ENCODE measurements at places on chromosomes 1 and 21.

GRCh38 chr1:85058311-85058710 lies 10.0 kb upstream of the MCOLN3 start:
- no peak for DNase-seq

GRCh38 chr1:51961954-51962353 lies 28.5 kb downstream of the RAB3B start:
- no peak for DNase-seq

GRCh38 chr1:2289607-2290006 lies 61.5 kb downstream of the SKI start:
- DNase-seq: no peak

DNA sequence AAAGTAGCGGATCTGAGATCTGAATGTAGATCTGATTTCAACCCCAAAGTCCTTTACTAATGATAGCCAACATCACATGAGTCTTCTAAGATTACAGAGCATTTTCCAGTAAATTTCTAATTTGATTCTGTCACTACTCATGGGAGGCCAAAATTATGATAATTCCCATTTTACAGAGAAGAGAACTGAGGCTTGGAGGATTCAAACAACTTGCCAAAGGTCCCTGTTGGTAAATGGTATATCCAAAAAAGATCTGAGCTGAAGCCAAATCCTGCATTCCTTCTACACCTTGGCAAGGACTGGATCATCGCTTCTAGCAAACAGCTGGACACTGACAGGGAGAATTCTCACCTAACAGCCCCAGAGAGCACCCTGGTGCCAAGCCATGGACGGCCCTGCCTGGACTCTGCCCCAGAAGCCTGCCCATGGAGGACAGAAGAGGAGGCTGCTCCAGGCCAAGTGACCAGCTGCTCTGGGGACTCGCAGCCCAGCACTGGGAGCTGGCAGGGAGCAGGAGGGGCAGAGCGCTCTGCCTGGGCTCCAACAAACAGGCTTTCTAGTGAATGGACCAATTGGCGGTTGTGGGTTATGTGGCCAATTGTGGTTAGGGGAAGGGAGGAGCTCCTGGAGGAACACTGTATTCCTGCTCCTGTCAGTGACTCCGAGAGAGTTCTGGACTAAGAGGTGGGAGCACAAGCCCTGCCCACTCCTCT lies 6.4 kb upstream of the CSF1 start:
- no peak for DNase-seq

DNA sequence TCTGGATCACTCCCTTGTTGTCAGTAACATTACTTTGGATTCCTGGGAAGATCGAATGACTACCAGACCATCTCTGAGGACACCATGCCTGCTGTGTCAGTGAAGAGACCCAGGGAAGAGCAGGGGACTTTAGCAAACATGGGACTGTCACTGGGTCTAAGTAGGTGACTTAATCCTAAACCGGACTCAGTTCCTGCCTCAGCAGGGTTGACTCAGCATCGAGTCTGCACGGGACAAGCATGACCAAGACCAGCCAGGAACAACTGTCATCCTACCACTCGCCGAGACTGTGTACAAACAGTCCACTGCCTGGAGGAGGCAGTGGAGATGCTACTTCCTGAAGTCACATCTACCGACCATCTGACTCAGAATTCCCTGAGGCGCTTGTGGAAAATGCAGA lies 53.2 kb upstream of the RAB4A start:
- no peak for DNase-seq

- DNase-seq: no peak
Measured at GRCh38 chr1:103790172-103790571, 40.5 kb downstream of the AMY1C start.

DNA sequence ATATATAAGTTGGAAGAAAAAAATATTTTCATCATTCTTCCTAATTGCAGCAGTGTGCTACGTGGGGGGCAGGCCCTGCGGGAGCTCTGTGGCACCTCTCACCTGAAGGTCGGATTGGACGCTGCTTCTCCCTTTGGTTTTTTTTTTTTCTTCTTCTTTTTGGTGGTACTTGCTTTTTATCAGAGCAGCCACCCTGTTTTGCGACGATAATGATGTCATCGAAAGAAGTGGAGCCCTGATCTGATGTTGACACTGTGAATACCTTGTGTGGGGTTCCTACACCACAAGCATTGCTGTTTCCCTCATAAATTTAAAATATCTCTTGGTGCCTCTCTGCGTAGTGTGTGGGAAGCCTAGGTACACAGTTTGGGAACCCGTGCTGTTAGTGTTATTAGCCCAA lies 5.5 kb downstream of the TRAPPC10 start:
- DNase-seq: no peak

- DNase-seq: no peak
Measured at GRCh38 chr1:228555074-228555994, 68.2 kb downstream of the RNF187 start.

DNA sequence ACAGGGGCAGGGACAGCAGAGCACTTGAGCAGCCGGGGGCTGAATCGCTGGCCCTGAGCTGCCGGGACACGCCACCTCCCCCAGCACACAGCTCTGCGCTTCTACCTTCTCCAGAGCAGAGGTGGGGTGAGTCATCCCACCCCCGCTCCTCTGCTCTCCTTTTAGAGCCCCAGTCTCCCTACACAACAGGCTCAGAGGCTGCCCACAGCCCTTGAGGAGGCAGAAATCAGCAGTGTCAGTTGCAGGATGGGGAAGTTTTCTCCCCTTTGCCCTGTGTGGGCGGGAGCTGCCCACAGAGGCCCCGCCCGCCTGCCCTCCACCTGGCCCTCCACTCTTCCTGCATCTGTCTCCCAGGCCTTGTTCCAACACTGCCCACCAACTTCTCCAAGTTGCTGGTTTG lies 94.6 kb downstream of the STUM start:
- no peak for DNase-seq

GRCh38 chr1:26724926-26725325 lies 29.1 kb downstream of the ARID1A start:
- no peak for DNase-seq

GRCh38 chr1:94183197-94183815 lies 54.1 kb downstream of the ARHGAP29 start:
- DNase-seq: no peak

DNA sequence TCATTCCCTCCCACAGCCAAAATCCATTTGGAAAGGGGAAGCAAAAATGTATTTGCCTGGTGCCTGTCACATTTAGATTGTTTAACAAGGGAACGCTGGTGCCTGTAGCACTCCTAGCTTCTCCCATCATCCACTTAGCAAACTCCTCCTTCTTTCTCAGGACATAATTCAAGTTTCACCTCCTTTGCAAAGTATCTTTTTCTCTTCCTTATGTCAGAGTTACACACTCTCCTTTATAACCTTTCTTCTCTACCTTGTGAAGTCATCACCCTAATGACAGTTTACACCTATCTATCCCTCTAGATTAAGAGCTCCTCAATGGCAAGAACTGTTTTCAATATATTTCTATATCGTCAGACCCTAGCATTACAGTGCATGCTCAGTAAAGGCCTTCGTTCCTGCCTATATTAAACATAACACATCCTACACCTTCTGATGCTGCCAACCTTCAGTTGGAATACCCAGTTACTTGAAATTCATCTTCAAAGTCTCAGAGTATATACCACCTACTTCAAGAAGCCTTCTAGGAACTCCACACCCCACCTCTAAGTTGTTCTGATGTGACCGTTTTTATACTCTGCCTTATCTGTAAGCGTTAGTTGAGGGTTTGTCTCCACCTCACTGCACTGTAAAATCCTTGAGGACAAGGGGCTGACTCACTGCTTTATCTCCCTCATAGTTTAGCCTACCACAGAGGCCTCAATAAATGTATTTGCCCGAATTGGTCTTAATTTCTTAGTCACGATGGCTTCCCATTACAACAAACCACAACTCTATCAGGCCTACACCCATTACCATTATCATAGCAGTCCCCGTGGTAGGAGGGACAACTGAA lies 1.0 kb upstream of the EPS15 start:
- DNase-seq: peak; percentile 20

DNA sequence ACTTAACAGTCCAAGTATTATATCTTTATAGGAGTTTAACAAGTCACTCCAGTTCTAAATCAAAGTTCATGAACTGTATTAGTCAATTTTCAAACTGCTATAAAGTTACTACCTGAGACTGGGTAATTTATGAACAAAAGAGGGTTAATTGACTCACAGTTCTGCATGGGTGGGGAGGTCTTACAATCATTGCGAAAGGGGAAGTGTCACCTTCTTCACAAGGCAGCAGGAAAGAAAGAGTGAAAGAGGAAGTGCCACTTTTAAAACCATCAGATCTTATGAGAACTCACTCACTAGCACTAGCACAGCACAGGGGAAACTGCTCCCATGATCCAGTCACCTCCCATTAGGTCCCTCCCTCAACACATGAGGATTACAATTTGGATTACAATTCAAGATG lies 70.0 kb downstream of the CLCA4 start:
- no peak for DNase-seq

- no peak for DNase-seq
Measured at GRCh38 chr21:34793471-34793870, 124.7 kb downstream of the CLIC6 start.

DNA sequence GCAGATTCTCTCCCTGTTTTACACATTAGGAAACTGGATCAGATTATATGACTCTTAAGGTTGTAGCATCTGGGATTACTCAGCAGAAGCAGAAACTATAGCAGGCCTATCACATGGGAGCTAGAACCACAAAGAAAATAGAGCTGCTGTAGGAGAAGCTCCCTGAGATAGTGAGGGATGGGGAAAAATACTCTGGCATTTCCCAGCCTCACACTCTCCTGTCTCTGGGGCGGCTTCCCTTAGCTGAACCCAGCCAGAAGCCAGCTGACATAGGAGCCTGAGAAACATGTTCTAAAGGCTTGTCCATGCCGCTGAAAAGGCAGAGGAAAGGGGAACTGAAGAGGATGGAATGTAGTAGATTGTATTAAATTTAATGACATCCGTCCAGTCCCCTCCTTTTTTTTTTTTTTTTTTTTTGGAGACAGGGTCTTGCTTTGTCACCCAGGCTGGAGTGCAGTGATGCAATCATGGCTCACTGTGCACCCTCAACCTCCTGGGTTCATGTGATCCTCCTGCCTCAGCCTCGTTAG lies 76.8 kb upstream of the DNAJC6 start:
- DNase-seq: no peak

DNA sequence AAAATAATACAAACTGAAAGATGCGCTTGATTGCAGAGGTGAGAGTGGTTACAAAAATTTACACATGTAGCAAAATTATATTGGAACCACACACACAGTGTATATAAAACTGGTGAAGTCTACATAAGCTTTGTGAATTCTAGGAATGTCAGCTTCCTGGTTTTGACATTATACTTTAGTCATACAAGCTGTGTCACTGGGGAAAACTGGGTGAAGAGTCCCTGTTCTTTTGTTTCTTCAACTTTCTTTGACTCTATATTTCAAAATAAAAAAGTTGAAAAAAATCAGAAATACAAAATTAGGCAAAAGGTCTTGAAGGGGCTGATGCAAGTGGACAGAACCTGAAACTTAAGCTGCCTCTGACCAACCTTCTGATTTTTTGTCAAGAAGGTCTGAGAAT lies 3.0 kb downstream of the C1QC start:
- DNase-seq: no peak

DNA sequence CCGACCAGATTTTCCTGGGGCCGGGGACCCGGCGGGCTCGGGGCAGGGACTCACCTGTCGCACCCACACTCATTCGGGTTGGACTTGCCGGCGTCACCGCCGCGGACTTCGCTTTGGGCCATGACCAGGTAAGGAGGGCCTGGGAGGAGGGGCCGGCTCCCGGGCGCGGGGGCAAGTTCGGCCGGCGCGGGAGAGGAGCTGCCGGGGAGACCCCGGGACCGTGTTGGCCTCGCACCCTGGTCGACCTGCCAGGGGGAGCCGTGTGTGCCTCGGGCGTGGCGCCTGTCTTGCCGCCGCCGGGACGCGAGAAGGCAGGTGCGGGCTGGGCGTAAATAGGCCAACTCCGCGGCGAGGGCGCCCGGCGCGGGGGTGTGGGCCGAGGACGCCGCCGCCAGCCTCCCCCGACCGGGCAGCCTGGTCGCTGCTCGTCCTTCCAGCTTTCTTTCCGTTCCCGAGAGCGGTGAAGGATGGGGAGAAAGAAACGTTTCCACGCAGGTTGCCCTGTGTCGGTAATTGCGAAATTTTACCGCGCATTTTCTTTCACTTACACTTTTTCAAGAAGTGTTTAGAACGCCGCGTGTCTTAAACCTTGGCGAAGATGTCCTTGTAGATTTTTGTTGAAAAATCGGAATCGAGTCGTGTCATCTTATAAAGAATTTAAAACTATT lies 558 bp downstream of the USP1 start:
- peak; percentile 37 for DNase-seq

DNA sequence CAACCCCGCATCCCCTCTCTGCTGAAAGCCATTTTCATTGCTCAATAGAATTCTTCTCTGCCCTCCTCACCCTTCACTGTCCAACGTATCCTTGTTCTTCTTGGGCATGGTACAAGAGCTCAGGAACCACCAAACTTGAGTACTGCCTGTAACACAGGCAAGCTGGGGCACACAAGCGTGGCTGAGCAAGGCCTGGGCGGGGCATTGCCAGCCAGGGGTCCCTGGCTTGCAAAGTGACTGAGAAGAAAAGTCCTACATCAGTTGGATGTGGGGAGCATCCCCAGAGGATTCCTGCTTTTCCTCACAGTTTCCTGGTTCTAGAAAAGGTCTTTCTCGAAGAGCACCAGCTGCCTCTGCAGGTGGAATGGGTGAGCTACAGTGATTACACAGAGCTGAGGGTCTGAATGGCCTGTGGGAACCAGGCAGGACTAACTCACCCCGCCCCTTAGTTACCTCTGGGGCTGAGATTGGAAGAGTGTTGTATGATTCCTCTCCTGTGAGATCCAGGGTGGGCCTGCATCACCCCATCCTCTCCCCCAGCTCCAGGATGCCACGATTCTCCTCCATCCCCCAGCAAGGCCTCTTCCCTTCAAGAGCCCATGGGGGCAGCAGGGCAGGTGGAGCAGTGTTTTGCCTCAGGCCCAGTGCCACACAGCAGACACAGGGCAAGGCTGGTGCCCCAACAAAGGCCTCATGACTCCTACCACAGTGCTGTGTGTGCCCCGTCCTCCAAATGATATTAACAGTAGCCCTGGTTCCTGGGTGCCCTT lies 121.9 kb downstream of the MATN1 start:
- DNase-seq: no peak

GRCh38 chr1:86778569-86779239 lies 74.3 kb downstream of the SH3GLB1 start:
- no peak for DNase-seq

DNA sequence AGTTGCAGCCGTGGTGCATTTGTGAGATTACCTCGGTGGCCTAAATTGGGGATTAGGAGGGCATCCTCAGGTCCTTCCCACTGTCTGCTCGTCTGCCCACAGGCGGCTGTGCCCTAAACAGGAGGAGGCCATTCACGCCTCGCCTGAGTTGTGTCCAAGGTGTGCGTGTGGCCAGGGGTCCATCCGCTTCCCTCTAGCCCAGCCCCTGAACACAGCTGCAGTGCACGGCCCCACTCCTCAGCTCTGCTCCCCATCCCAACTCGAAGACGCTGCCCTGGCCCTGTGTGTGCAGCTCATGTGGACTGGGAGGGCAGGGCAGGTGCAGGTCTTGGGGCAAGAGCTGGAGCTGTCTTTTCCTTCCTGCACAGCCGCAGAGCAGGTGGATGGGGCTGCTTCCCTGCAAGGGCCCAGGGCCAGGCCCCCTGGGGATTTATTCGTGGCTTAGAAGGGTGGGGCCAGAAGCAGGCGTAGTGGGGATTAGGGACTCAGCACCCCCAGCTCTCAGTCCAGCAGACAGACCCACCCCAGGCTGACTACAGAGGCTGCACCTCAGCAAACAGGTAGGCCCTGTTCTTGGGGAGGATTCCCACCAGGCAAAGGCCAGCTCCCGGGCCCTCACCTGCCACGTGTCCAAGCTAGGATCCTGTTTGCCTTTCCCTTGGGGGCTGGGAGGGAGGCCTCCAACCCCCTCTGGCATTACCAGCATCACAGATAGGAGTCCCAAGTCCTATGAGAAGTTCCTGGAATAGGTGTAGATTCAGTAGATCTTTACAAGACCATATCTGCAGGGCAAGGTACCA lies 4.3 kb downstream of the GUK1 start:
- no peak for DNase-seq

All from naive thymus-derived CD4-positive, alpha-beta T cell (primary cell).